ENCODE measurements at places on chromosomes 2 and 18.
A peak's percentile ranks its signal among the peaks of the same experiment; 100 is the strongest.

- DNase-seq = no peak
Observed at GRCh38 chr18:58754544-58755068, 83.3 kb downstream of the MALT1 start.

DNA sequence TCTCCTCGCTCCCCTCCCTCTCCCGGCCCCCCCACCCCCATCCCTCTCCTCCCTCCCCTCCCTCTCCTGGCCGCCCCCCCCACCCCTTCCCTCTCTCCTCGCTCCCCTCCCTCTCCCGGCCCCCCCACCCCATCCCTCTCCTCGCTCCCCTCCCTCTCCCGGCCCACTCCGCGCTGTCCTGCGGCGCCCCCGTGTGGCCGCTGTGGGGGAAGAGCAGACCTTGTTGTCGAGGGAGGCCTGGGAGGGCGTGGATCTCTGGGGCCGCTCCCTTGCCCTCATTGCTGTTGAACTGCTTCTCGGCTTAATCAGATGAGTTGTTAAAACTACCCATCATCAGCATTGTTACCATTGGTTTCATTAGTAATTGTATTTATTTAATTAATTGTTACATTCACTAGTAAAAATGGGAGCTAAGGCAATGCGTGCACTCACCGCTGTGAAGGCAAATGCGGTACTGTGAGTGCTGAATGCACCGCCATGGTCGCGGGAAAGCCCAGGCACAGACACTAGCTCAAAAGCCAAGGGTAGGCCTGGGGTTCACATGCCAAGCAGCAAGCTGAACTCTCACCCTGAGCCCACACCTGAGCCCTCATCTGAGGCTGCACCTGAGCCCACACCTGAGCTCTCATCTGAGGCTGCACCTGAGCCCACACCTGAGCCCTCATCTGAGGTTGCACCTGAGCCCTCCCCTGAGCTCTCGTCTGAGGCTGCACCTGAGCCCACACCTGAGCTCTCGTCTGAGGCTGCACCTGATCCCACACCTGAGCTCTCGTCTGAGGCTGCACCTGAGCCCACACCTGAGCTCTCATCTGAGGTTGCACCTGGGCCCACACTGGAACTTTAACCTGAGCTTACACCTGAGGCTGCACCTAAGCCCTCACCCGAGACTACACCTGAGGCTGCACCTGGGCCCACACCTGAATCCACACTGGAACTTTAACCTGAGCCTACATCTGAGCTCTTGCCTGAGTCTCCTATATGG is 8.8 kb downstream of the RTP5 start:
- peak; percentile 66 for DNase-seq

GRCh38 chr18:56139372-56139771 is 499.0 kb downstream of the TXNL1 start:
- DNase-seq = no peak

- no peak for DNase-seq
Observed at GRCh38 chr18:6399776-6400175, 14.9 kb downstream of the L3MBTL4 start.

- no peak for DNase-seq
Observed at GRCh38 chr2:144372410-144373080, 147.4 kb downstream of the ZEB2 start.

DNA sequence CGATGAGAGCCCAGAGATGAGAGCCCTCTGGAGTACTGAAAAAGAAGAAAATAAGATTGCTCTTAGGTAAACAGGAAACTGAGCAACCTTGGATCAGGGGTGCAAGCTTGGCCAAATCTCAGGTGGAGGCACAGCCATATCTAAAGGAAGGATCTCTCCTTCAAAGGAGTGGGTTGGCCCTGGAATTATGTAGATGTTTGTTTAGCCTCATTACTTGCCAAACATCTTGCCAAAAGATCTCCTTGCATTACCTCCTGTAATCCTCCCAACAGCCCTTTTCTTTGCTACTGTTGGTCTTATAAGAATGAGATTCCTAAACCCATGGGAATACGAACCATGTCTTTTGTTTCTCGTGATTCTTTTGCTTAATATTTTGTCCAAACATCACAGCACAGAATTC is 332.6 kb upstream of the NCKAP5 start:
- no peak for DNase-seq

- DNase-seq = no peak
Observed at GRCh38 chr2:149735237-149735958, 147.8 kb upstream of the MMADHC start.

- no peak for DNase-seq
Observed at GRCh38 chr18:41744421-41745030, 210.5 kb upstream of the PIK3C3 start.

DNA sequence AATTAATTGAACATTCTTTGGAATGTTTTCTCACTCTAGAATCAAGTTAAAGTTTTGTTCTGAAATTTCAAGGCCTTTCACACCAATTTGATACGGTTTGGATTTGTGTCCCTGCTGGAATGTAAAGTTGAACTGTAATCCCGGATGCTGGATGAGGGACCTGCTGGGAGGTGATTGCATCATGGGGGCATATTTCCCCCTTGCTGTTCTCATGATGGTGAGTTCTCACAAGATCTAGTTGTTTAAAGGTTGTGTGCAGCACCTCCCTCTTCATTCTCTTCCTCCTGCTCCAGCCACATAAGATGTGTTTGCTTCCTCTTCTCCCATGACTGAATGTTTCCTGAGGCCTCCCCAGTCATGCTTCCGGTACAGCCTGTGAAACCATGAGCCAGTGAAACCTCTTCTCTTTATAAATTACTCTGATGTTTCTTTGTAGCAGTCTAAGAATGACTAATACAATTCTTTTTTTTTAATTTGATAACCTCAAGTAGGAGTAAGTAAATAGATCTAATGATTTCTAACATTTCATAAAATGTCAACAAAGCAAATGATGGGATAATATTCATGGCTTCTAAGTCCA is 144.2 kb upstream of the CDH7 start:
- no peak for DNase-seq

DNA sequence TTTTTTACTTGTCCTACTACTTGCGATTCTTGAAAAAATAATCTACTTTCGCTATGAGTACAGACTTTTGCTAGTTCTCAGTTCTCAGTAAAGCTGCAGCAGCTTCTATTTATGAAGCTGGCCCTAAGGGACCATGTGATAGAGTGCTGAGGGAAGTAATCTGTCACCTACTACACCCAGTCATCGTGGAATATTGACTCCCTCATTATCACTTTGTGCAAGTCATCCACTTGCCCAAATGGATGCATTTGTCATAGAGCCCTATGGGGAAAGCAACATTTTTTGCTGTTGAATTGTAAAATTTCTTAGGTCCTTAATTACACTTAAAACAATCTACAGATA is 1919.8 kb downstream of the SUCLG1 start:
- no peak for DNase-seq

- no peak for DNase-seq
Observed at GRCh38 chr2:30612371-30612770, 165.3 kb downstream of the LCLAT1 start.

- DNase-seq = peak; percentile 91
Observed at GRCh38 chr2:128444121-128444771, 125.6 kb upstream of the HS6ST1 start.

- DNase-seq = no peak
Observed at GRCh38 chr2:75518638-75519465, 41.9 kb downstream of the EVA1A start.

- DNase-seq = peak; percentile 62
Observed at GRCh38 chr2:147045113-147045512, 799.7 kb upstream of the ACVR2A start.

GRCh38 chr2:160538559-160539355 is 45.1 kb upstream of the RBMS1 start:
- no peak for DNase-seq

GRCh38 chr2:50995610-50996009 is 36.3 kb downstream of the NRXN1 start:
- peak; percentile 83 for DNase-seq

DNA sequence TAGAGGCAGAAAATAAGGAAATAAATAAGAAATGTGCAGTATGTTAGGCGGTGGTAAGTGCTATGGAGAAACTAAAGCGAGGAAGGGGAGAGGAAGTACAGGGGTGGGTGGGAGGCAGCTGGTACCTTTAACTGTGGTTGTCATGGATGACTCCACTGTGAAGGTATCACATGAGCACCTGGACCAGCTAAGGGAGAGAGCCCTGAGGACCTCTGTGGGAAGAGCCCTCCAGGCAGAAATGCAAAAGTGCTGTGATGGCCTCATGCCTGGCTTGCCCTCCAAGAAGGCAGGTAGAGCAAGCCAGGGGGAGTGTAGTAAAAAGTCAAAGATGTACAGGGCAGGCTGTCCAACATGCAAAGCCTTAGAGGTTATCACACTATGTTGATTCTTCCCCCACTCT is 17.9 kb downstream of the LYPD6 start:
- DNase-seq = no peak

- no peak for DNase-seq
Observed at GRCh38 chr2:165969227-165969626, 15.7 kb upstream of the TTC21B start.

GRCh38 chr2:220129391-220129790 is 502.0 kb downstream of the SLC4A3 start:
- no peak for DNase-seq

- peak; percentile 4 for DNase-seq
Observed at GRCh38 chr2:65366595-65367125, 65.7 kb downstream of the SPRED2 start.

DNA sequence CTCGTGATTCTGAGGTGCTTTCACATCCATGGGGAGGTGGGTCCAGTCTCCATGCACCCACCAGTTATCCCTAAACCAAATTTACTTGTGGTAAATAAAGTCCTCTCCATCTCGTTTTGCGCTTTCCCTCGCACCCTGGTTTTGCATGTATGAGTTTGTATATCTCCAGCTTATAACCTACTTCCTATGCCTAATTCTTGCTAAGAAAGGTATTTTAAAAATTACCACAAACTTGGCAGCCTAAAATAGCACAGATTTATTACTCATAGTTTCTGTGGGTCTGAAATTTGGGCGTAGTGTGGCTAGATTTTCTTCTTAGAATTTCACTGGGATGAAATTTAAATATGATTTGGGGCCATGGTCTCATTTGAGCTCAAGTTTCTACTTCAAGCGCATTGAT is 511.5 kb downstream of the NYAP2 start:
- no peak for DNase-seq

GRCh38 chr2:109715313-109715805 is 78.7 kb upstream of the RGPD5 start:
- DNase-seq = peak; percentile 40

- DNase-seq = peak; percentile 79
Observed at GRCh38 chr2:231359948-231360347, 35.6 kb upstream of the B3GNT7 start.

GRCh38 chr18:76098674-76099411 is 396.2 kb downstream of the ZNF516 start:
- no peak for DNase-seq

DNA sequence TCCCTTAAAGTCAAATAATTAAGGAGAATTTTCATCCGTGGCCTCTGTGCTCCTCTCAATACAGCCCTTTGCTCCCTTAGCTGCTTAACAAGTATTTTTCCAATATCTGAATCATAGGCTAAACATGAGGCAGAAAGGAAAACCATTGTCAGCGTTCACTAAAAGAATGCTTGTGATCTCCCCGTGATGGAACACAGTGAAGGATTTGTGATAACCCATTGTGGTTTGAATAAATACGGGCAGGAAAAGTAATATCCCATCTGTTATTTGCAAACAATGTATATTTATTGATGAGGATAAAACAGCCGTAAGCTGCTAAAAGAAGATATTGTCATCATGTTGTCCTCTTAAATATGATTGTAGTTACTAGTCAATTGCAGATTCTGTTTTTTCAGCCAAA is 258.1 kb downstream of the NAPG start:
- no peak for DNase-seq

GRCh38 chr2:166768393-166769123 is 119.7 kb upstream of the XIRP2 start:
- DNase-seq = no peak

DNA sequence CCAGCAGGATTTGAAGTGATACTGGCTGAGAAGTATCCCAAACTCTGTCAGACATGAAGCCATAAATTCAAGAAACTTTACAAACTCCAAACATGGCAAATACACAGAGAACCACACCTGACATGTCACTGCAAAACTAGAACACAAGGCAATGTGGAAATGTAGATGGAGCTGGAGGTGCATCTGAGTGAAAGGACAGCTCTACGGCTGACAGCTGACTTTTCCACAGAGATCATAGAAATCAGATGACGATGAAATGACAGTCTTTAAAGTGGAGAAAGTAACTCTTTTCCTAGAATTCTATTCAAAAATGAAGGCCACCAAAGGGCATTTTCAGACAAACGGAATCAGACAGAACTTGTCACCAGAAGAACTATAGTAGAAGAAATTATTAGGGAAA is 97.5 kb downstream of the LDLRAD4 start:
- DNase-seq = no peak

DNA sequence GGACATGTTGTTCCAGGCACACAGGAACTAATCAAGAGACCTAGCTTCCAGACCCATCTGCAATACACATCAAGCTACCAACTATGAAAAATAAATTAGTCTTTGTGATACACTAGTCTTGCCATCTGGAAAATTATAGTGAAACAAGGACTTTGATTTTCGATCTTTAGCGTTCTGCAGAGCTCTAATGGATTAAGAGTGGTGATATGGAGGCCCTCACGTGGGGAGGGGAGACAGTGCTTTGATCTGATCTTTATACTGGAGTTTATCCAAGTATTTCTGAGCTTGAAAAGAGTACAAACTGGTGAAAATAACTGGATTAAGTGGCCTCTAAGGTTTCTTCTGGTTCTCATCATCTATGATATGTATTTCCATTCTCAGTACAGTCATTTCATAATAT is 273.4 kb upstream of the CDH7 start:
- no peak for DNase-seq

- no peak for DNase-seq
Observed at GRCh38 chr2:98634406-98635092, 26.2 kb downstream of the UNC50 start.

- no peak for DNase-seq
Observed at GRCh38 chr2:101704816-101705578, 7.5 kb downstream of the MAP4K4 start.

DNA sequence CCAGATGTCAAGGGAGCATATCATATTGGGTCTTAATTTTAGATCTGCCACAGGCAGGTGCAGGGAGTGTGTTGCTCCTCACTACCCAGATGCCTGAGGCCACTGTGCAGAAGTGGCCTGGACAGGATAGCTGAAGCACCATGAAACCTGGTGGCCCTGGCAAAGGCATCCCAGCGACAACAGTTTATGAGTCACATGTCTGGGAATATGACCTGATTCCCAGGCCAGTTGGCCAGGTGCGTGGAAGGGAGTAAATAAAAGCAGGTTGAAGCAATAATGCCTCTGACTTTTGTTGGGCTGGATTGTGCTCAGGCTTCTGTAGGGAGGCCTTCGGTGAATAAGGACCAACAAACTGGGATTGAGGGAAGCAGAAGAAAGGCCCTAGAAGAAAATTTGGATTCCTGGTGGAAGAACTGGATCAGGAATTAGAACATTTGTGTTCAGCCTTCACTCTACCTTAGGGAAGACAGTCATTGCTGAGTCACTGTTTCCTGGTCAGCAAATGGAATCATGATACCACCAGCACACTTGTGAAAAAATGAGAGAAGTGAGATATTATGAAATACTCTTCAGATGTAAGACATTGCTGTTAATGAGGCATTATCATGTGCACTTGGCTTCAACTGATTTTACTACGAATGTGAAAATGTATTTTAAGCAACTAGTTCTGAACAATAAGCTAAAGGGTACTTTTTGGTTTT is 78.4 kb upstream of the ZNF516 start:
- DNase-seq = no peak

GRCh38 chr2:206201075-206201848 is 41.6 kb downstream of the EEF1B2 start:
- no peak for DNase-seq

- DNase-seq = no peak
Observed at GRCh38 chr18:68713131-68713530, 1.8 kb downstream of the TMX3 start.

- no peak for DNase-seq
Observed at GRCh38 chr2:74290466-74291217, 52.6 kb downstream of the SLC4A5 start.

Data from NCI-H524 (cell line).